ENCODE measurements at places on chromosomes 6 and 20.

DNA sequence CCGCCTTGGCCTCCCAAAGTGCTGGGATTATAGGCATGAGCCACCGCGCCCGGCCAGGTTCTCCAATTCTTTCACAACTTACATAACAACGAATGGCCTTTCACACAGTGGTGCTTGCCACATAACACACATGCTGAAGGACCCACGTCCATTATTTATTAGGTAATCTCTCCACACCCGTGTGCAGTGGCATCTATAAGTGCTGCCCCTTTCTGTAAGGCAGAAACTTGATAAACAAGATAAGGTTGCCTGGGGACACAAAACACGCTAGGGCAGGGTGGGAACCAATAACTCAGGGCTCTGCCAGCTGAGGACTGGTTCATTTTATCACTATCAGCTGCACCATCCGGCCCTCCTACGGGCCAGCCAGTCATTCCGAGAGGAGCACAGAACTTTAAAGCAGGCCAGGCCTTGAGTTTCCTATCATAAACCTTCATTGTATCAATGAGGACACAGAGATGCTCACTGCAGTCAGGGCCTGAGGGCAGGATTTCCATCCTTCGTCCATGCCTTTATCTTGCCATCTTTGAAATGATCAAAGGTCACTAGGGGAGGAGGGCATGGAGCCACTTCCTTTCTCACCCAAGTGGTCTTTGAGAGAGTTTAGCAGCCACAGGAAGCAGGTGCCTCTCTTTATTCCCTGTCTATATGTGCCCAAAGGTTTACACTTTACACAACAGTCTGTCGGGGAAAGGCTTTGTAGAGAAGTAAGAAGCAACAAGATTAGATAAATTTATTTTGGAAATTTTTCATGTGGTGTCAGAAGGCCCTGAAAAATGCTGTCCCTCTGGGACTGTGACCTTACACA lies 37.6 kb downstream of the GPLD1 start:
- no peak for DNase-seq

GRCh38 chr6:167546611-167547327 lies 221.9 kb downstream of the TTLL2 start:
- DNase-seq, result no peak

DNA sequence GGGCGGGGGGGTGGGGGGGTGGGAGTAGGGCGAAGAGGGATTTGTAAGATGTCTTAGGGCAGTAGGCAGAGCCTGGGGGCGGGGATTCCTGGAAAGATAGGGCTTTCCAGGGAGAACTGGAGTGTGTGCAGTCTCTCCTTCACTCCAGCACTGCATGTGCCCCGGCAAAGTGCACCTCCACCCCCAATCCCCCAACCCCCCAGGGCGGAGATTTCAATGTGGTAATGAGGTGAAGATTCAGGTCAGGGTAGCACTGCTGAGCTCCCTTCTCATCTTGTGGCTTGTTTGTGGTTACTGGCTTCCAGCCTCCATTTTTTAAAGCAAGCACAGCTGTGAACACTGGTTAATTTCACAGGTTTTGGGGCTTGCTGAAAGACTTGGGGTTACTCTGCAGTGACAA lies 5.9 kb downstream of the TMEM239 start:
- no peak for DNase-seq

DNA sequence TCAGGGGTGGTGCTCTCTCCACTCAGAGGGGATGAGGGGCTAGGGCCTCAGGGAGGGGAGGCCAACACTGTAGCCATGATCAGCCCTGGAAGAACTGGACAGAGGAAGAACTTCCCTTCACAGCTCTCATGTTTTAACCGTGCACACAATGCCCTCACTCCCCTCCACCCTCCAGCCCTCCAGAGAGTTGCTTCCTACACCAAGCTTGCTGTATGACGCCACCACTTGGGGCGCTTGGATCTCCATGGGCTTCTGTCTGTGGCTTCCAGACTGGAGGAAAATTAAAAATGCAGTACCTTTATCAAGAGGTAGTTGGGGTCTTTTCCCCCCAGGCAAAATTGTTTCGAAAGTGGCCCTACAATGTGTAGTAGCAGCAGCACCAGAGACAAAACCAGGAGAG lies 48.4 kb downstream of the ARHGAP40 start:
- no peak for DNase-seq

- peak; percentile 60 for DNase-seq
These were observed at the start of gene PTK7 for GRCh38 chr6:43075670-43076463. TSS of gene PTK7 (plus strand) at chr6:43076314. CDS start at chr6:43076489, 175 bp downstream.

DNA sequence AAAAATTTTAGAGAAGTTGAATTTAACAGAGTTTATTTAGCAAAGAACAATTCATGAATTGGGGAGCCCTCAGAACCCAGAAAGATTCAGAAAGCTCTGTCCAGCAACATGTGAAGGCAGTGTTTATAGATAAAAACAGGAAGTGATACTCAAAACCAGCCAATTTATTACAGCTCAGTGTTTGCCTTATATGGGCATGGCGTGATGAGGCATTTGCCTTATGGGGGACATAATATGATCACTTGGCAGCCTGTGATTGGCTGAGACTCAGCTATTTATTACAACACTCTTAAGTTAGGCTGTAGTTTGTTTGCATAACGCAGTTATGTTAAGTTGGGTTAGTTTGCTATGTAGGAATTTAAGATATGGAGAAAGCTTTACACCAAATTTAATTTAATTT lies 11.5 kb downstream of the HLA-DPA1 start:
- DNase-seq, result peak; percentile 47
